ENCODE measurements at places on chromosomes 3 and 15.

GRCh38 chr3:149374793-149375500 lies 2.5 kb downstream of the TM4SF1 start:
- DNase-seq: no peak

DNA sequence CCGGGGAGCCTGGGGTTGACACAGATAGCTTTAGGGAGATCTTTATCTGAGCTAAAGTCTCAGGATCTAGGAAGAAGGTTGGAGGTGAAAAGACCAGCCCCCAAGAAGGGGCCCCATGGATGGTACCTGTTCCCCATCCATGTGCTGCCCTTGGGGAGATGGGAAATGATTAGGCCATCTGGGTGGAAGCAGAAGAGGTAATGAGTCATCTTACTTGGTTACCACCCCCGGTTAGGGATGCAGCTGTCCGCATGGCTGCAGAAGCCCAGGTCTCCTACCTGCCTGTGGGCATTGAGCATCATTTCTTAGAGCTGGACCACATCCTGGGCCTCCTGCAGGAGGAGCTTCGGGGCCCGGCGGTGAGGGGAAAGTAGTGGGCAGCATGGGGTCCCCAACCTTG lies 3.1 kb upstream of the CPLX3 start:
- no peak for DNase-seq

DNA sequence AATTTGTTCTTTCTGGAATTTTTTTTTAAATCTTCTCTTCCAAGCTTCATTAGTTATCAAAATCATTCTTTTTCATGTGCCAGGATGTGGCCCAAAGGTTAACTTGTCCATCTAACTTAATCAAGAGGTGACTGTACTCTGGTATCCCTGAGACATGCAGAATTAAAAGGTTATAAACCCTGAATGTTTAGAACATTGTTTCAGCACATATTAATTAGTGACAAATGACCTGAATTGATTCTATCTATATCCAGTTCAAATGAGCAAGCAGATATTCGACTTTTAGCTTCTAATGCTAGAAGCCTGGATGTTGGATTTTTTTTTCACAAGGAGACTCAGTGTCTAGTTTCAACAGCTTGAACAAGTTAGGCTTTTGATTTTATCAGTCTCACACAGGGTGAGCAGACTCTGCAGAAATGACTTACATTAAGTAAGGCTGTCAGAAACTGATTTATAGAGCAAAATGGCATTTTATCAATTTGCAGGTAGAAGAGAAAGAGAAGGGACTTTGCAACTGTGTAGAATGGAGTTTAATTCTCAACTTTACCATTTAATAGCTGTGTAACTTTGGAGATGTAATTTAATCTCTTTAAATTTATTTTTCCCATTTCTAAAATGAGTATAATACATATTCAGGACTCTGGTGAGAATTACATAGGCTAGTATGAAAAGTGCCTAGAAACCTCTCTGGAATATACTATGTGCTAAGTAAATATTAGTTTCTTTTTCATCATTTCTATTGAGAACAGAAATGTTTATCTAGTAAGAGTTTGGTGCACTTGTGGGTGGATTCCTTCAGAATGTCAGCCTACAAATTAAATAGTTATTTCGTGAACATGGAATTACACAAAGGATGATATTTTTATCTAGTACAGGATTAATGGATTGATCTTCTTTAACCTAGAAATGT lies 100.0 kb downstream of the ALCAM start:
- peak; percentile 31 for DNase-seq

DNA sequence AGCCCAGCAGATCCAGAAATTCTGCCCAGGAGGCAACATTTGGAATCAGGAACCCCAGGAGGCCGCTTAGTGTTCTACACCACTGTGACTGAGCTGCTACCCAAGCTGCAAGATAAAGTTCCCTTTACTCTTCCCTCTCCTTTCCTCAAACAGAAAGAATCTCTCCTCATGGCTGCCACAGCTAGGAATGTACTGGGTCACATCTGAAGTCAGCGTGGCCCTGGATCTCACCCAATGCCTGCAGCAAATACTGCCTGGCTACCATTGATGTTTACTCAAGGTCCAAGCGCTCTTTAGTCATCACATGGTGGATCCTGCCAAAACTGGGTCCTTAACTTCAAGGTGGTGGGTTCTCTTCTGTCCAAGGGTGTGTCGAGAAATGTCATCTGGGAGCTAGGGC lies 382.7 kb downstream of the EPHA6 start:
- no peak for DNase-seq

GRCh38 chr3:30289324-30289723 lies 317.1 kb upstream of the TGFBR2 start:
- peak; percentile 27 for DNase-seq

DNA sequence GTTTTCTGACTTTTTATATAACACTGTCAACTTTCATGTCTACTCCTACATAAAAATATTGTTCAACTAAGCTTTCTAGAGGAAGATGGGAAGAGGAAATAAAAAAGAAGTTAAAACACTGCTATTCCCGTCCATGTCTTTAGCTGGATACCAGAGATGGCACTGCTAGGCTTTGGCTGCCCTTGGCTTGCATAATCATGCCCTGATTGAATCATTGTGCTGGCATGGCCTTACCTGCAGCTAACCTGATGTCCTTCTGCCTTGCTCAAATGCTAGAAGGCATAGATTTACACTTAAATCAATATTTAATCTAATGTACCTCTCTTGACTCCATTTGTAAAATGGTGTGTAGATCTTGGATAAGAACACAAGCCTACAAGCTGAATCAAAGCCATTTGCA lies 539.7 kb upstream of the IL12A start:
- no peak for DNase-seq
